Lower lobe of right lung (tissue), 2 donors: ENCODE measurements at places on chromosomes 12 and 14.

DNA sequence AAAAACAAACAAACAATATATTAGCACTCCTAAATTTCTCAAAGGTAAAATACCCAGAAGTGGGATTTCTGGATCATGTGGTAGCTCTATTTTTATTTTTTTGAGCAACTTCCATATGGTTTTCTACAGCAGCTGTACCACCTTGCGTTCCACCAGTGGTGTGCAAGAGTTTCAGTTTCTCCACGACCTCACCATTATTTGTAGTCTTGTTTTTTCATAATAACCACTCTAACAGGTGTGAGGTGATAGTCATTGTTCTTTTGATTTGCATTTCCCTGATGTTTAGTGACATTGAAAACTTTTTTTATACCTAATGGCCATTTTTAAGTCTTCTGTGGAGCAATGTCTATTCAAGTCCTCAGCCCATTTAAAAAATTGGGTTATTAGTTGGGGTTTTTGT lies 127.3 kb upstream of the SLC38A2 start:
- no peak for DNase-seq

- DNase-seq: no peak
Measured at GRCh38 chr12:53073881-53074280, 5.3 kb downstream of the SPRYD3 start.

DNA sequence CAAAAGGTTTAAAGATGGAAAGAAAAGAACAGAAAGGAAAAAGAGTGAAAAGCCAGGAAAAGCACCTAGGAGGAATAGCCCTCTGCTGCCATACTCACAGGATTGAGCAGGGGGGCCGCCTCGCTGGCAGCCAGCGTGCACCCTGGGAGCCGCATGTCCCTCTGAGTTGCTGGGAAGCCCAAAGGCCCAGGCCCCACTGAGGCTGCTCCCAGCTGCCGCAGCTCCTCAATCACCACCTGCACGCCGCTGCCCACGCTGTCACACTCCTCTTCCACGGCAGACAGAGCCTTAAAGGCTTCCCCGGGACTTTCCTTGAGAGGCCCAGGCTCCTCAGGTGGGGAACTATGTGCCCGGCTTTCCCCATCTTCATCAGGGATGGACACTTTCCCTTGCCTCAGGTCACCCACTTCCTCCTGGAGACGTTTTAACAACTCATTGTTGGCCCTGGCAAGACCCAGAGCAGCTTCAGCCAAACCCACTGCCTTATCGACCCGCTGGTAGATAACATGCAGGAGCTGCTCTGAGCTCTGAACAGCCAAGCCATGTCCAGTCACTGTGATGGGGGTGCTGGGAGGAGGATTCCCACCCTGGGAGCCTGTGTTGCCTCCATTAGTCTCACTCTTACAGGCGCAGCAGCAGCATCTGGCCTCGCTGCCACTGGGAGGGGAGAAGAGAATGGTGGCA lies 11.5 kb downstream of the C14orf93 start:
- DNase-seq: no peak

- no peak for DNase-seq
Measured at GRCh38 chr14:34436118-34436905, 25.7 kb downstream of the SPTSSA start.

DNA sequence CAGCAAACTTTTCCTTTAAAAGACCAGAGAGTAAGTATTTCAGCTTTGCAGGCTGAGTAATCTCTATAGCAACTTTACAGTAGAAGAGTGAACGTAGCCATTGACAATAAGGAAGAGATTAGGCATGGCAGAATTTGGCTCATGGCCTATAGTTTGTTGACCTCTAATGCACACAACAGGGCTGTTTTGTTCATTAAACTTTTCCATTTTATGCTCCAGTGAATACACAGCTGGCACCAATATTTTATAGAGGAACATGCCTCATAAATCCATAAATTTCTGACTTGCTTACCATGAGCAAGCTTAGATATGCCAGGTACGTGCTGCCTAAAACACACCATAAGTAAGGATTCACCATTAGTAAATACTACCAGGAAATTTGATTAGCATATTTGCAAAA lies 609.0 kb upstream of the STXBP6 start:
- no peak for DNase-seq

DNA sequence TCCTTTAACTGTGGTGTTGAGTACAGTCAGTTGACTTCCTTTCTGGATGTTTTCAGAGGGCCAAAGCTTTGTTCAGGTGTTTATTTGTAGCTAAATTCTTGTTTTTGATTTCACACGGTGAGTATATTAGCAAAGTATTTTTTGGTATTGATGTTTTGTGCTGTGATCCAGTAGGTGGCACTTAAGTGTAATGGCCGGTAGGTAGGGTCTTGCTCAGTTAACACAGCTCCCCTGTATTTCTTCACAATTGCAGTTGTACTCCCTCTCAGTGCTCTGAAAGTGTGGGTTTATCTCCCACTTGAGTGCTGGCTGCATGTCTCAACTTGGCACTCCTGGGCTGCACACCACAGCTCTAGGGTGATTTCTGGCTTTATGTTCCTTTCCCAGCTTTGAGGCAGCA lies 339.5 kb downstream of the AEBP2 start:
- DNase-seq: no peak
